ENCODE measurements at places on chromosomes 13 and 19.

DNA sequence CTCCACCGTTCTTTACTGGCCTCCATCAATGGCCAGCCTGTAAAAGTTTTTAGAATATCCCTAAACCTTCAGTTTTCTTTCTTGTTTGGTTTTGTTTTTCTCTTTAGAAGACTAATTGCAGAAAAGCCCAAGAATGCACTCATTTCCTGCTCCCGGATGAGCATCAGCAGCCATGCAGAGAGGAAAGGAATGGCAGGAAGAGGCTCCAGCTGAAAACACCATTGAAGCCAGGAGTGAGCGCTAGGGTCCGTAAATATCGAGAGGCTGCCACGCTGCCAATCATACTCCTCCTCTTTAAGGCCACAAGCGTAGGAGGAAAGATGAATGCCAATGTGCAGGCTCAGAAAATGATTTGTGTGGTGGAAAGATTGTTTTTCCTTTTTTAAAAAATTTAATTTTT is 57.4 kb upstream of the UBE2L5 start:
- no peak for DNase-seq

GRCh38 chr19:53906211-53907192 is 2.6 kb upstream of the CACNG7 start:
- DNase-seq, result no peak

DNA sequence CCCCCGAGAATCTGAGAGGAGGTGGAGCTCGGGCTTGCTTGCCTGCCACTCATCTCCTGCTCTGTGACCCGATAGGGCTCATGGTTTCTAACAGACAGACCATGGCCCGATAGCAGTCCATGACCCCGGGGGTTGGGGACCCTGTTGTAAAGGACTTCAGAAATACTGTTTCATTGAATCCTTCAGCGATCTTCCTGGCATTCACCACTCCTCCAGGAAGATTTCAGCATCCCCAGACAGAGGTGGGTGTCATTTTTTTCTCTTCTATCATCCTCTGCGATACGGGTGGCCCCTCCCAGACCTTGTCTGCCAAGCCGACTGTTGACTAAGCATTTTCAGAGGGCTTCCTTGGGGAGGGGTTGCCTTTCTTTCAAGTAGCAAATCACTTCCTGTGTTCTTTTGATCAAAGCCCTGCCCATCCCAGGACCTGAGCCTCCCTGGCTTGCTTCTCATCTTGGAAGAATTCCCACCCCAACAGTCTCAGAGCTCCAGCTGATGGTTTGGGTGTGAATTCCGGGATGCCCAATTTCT is 1.7 kb downstream of the MYO1F start:
- DNase-seq, result no peak

- DNase-seq, result no peak
Observed at GRCh38 chr19:7739211-7739755, 7.4 kb upstream of the CLEC4G start.

DNA sequence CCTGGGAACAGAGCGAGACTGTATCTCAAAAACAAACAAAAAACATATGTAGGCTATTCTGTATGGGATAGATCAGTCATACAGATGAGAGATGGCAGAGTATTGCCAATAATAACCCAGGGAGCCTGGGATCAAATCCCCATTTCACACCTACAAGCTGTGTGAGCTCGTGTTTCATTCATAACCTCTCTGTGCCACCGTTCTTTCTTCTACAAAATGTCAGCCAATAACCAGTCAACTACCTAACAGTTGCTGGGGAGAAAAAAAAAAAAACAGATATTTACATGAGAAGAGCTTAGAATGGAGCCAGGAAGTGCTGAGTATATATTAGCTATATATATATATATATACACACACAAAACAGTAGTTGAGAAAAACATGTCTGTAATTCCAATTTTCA is 6.5 kb upstream of the IFNL2 start:
- no peak for DNase-seq
